Fibroblast of the conjunctiva (primary cell): ENCODE measurements at places on chromosomes 5 and 9.

GRCh38 chr9:38154501-38155421 lies 85.7 kb upstream of the SHB start:
- DNase-seq = no peak

GRCh38 chr5:313806-314376 lies 7.6 kb upstream of the AHRR start:
- DNase-seq = no peak

DNA sequence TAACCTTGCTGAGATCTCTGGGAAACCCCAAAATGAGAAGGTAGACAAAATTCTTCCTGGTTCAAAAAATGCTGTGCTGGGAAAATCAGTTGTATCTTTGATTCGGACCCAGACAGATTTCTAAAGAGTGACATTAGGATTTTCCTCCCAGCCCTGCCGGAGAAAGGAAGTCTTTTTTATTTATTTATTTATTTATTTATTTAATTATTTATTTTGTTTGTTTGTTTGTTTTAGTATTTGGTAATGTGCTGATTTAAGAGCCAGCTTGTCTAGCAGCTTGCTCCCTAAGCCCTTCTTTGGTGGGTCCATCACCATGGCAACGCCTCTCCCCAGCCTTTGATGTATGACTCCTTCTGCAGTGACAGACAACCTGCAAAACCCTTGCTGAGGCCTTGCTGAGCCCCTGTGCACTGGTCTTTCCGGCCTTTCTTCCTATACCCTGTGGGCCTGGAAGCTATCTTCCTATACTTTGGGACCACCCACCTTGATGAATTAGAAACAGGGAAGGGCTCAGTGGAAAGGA lies 60.6 kb upstream of the AFAP1L1 start:
- DNase-seq = no peak

- DNase-seq = no peak
Observed at GRCh38 chr9:17064558-17064957, 70.3 kb upstream of the CNTLN start.

DNA sequence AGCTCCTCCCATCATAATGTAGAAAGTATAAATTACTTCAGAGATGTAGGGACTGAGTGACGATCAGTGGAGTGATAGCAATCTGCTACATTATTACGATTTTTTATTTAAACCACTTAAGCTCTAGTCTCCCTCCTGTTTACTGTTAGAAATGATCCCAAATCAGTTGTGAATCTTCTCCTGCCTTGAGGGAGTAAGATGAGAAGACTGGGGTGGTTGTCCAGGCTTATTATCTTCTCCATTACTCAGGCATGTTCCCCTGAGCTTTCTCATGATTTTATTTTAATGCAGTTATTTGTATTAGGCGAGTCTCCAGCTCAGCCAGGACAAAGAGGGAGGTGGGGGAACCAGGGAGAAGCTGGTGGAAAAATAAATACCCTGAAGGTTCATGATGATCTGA lies 48.2 kb upstream of the CTNNA1 start:
- no peak for DNase-seq

DNA sequence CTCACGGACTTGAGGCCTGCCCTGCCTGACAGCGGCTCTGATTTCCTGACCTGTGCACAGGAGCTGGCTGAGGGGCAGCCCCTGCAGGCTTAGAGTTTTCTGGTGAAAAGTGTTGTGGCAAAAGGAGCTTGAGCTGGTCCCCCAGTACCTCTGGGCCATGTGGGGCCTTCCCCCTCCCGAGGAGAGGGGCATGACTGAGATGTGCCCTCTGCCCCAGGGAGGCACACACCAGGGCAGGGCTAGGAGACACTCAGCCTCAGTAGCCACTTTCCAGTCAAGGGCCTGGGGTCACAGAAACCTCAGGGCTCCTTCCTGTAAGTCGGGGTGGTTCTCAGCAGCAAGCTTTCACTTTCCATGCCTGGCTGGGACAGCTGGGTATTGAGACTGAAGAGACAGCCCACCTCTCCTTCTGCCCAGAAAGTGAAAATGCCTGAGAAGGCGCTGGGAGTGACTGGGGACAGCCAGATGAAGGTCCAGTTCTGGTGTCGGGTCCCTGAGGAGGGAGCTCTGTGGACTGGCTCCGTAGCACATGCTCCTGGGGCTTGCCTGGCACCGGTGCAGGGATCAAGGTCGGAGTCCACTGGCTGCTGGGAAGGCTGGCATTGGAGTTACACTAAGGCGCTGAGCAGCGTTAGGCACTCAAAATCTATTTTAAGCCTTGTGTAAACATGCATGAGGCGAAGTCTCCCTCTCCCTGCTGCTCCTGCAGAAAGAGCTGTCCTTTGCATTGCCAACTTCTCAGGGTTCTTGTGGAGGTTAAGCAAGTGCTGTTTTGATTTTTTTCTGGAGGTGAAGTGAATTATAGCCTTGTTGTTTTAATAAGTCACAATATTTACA lies 394.9 kb downstream of the GADD45G start:
- peak; percentile 26 for DNase-seq

DNA sequence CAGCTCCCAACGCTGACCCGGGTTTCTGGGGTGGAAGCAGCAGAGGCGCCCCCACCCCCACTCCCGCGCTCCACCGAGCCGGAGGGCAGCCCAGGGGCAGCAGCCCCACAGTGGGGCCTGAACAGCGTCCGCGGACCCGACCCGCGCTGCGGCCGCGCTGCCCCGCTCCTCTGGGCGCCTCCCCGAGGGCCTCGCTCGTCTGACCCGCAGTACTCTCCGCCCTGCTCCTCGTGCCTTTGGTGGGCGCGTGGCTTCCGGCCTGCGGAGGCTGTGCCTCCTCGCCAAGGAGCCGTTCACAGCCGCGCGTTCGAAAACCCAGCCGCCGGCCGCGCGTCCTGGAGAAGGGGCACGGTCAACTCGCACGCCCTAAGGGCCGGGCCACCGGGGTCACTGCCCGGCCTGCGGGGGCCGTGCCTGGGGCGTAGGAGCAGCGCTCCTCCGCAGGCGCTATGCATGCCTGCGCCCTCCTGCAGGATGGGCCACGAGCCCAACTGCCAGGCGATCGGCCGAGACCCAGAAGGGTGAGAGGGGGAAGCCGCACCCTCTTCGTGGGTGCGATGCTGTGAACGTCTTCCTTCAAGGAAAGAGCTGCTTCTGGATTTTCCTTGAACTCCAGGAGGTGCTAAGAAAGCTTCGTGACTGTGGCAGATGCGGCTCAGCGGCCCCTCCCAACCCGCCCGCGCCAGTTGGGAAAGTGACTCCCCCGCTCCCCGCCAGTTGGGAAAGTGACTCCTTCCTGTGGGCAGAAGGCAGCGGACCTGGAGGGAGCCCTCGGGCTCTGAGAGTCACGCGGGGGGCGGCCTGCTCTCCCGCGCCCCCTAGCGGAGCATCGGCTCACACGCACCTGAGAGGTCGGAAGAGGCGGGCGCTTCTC lies 82.7 kb downstream of the HSD17B3 start:
- DNase-seq = no peak

DNA sequence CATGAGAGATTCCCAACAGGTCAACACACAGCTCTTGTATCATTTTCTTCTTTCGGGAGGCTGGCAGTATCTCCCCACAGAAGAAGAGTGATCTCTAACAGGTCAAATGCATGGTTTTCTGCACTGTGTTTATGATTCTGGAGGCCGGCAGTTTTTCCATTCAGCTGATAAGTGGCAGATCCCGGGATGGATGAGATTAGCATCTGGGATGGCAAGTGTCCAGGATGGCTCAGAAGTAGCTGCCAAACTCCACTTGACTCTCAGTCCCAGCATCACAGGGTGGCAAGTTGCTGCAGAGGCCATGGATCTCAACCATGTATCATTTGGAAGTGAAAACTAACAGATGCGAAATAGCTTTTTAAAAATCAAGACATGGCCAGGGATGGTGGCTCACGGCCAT lies 97.8 kb upstream of the SLC44A1 start:
- DNase-seq = no peak

DNA sequence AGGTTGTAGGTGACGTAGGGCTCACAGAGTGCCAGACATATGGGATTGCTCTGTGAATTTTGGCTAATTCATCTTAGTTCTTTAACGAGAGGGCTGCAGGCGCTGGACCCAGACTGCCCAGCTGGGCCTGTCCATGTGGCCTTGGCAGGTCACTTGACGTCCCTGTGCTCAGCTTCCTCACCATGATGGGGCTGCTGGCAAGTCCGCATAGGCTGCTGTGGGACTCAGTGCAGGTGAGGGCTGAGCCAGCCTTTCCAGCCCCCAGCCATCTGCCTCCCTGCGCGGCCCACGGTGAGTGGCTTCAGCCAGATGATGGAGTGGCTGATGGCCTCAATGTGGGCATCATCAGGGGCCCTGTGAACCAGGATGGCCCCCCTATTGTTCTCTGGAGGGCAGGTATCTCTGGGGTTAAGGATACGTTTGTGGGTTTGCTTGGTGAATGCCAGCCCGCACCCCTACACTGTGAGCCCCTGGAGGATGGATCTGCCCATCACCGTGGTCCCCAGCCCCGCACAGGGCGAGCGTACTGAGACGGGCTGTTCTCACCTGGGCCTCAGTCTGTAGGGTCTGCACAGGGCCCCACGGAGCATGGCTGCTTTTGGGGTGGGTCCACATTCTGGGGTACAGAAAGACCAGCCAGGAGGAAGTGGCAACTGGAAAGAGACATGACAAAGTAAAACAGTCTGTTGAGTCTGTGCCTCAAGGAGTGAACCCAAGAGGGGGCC lies 3.7 kb downstream of the CARD19 start:
- no peak for DNase-seq

GRCh38 chr9:131238402-131239021 lies 37.8 kb downstream of the FAM78A start:
- no peak for DNase-seq

- DNase-seq = peak; percentile 77
Observed at GRCh38 chr9:91150998-91151717, 210.6 kb downstream of the AUH start.

GRCh38 chr9:71549023-71549422 lies 219.3 kb downstream of the CEMIP2 start:
- no peak for DNase-seq

GRCh38 chr9:95336281-95336680 lies 18.8 kb upstream of the FANCC start:
- peak; percentile 9 for DNase-seq

DNA sequence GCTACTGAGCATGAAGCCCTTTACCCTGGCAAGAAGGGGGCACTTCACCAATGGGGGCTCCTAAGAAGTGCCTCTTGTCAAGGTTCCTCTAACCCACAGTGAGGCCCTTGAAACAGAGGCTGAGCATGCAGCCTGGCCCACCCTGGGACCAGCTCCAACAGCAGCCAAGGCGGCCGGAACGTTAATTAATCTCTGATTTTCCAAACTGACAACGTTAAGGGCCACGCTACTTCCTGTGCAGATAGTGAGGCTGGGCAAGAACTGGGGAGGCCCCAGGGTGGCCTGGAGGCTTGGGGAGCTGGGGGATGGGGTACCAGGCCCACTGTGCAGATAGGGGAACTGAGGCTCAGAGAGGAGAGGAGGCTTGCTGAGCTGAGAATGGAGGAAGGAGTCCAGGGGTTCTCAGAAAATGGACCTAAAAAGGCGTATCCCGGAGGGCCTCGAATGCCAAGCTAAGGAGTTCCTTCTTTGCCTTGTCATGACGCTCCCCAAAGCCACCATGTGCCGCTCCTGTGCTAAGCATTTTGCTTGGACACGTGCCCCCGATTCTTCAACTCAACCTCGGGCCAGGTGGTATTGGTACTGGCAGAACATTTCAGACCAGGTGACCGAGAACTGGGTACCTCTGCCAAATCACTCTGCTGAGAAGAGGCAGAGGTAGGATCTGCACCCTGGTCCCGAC lies 72.0 kb upstream of the STXBP1 start:
- DNase-seq = no peak

- no peak for DNase-seq
Observed at GRCh38 chr9:16727452-16728136, 142.9 kb downstream of the BNC2 start.

DNA sequence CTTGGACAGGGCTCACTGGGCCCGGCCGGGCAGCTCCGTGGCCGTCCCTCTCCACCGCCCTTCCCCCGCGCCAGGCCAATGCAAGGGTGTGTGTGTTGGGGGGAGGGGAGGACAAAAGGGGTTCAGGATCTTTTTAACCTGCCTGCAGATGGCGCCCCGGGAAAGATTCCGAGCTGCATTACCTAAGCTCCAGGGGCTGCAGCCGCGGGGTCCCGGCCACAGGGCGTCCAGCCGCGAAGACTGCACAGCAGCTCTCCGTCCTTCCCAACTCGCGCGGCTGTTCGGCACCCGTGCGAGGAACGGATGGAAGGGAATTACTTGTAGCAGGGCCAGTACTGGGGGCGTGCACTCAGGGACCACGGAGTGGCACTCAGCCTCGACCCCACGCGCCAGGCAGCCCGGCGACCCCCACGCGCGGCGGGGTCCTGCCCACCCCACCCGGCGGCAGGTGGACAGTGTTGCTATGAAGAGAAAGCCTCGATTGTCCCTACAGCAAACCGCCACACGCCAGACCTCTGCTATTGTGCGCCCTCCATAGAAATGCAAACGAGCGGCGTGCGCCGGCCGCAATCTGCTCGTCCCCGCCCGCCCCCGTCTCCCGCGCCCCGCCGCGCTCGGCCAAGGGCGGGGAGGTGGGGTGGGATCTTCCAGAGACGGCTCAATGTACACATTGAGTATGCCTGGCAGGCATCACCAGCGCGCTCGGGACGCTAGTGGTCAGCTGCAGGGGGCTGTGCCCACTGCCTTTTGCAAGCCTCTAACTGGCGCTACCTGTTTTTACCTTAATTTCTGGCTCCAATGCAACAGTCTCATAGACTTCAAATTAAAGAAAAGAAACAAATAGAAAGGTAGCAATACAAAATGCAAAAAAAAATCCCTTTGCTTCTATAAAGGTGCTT lies 796 bp upstream of the GADD45G start:
- no peak for DNase-seq

DNA sequence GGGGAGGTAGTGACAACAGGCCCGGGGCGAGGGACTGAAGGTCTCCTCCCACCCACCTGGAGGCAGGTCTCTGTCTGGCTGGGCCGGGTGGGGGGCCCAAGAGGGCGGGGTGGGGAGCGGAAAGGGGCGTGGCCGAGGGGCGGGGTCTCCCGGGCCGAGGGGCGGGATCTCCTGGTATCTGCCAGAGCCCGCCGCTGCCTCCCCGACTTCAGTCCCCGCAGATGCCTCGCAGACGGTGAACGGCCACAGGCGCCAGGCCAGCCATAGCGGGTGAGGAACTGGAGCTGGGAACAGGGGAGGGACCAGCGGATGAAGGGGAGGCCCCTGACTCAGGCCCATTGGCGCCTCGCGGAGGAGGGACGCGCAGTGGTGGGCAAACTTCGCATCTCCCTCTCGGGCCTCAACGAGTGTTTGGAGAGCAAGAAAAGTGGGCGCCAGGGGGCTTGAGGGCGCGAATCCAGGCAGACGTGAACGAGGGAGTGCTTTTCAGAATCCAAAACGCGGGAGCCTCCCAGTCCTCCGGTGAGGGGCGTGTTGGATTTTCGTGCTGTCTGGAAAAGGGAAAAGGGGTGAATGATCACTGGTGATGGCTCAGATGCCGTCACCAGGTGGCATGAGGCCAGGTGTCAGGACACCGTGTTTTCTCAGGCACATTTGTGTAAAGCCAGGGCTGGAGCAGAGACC lies at the start of gene ADGRD2:
ADGRD2 (plus strand) TSS at position 211 of the 684 bp plus-strand sequence. CDS start 1,216 bp downstream, outside the sequence.
- no peak for DNase-seq

DNA sequence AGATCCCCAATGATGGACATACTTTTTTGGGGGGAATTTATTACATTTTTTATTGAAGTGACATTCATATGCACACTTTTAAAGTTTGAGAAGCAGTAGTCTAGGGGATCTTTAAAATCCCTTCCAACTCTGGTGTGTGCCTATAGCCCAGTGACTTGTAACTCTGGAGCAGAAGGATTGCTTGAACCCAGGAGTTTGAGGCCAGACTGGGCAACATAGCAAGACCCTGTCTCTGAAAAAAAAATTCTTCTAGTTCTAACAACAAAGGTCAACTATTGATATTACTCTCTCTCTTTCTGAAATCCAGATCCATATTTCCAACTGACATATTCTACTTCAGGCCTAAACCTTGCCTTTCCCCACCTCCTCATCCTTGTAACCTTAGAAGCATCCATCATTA lies 148.2 kb upstream of the SPRY4 start:
- DNase-seq = no peak

GRCh38 chr9:84759300-84759750 lies 89.8 kb downstream of the NTRK2 start:
- no peak for DNase-seq
